ENCODE measurements at places on chromosomes 2 and 18.
A peak's percentile ranks its signal among the peaks of the same experiment; 100 is the strongest.

DNA sequence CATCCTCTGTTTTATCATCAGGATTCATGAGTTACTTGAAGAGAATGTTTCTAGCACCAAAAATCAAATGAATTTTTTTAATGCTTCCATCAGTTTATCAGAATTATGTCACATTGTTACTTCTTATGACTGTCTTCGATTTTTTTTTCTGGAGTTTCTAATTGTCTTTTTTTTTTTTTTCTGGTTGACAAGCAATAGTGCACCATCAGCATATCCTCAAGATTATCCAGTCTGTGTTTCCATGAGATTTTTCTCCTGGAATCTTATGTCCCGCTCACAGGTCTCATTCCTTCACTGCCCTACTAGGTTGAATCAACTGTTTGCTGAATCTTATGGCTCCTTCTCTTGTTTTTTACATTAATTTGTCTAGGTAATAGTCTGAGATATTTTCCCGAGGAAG is 16.0 kb downstream of the R3HDM1 start:
- no peak for DNase-seq

- DNase-seq, result peak; percentile 72
These were observed 308.6 kb upstream of the TNP1 start for GRCh38 chr2:217168496-217168895.

GRCh38 chr2:103152556-103152955 is 390.7 kb downstream of the TMEM182 start:
- no peak for DNase-seq

DNA sequence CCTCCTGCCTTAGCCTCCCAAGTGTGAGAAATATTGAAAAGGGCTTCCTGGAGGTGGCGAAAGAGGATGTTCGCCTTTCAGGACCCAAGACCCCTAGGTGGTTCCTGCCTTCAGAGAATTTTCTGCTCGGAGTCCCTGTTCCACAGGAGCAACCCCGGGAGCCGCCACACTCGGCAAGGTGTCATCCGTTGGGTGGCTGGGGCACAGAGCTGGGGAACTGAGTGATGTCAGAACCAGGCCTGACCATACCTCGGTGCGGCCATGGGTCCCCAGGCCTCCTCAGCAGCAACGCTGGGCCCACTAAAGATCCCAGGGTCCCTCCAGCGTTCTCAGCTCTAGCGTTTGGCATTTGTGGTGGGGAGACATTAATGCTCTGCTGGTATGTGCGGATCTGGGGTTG is 23.7 kb upstream of the TAF1B start:
- DNase-seq, result no peak

DNA sequence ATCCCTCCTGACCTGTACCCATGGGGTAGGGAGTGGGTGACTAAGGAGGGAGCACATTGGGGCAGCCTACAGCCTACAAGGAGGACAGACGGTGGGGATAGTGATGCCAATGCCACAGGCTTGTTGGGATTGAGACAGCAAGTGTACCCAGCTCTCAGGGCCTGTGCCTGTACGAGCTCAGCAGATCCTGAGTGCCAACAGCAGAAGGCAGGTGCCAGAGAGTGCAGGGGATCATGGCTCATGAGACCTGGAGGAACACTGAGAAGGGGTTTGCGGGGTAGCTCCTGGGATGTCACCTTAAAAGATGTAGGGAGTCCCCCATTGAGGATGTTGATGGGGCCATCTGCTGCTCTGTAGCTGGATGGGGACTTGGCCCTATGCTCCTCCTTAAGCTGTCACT is 10.3 kb upstream of the SNED1 start:
- no peak for DNase-seq

DNA sequence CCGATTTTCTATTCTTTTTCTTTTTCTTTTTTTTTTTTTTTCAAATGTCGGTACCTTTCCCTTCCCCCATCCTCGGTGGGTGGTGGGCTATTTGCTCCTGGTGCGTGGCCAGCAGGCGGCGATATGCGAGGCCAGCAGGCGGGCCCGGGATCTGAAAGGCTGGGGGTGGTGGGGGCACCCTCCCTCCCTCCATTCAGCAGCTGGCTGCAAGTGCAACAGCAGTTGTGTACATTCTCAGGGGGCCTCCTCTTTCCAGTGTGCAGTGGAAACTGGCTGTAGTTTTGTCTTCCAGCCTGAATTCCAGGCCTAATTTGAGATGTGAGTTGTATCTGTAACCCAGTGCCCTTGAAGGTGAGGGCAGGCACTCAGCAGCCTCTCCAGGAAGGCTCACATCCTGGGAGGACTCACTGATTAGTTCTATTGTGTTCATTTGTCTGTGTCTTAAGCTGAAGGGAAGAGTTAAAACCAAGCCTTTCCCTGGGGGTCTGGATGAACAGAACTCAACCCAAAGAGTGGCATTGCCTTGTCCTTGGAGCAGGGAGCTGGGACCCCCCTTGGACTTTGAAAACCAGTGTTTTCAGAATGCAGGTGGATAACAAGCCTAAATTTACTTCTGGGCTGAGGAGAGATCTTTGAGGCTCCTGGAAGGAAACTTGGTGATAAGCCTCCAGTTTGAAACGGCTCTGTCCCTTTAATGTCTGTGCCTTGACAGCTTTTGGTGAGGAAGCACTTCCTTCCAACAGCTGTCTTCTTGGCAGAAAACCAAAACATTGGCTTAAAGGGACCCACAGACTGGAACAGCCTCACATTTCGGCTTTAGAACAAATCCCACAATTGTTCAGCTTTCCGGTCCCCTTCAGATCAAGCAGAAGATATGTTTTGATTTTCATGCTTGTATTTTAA is 3.3 kb downstream of the MYCN start:
- DNase-seq, result peak; percentile 35

GRCh38 chr2:23545396-23545795 is 160.4 kb downstream of the KLHL29 start:
- peak; percentile 27 for DNase-seq

DNA sequence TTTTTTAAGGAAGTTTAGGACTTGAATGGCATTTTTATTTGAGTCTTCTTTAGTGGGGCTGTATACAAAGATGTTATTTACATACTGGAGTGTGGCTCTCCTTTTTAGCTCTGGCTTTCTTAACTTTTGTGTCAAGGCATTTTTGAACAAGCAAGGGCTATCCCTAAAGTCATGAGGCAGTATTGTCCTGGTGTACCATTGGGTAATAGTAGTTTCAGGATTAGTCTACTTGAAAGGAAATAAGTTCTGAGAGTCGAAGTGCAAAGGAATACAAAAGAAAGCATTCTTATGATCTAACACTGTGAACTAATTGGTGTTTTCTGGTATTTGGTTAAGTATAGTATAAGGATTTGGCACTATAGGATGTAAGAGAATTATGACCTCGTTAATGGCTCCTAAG is 1.9 kb upstream of the CYP27A1 start:
- no peak for DNase-seq

DNA sequence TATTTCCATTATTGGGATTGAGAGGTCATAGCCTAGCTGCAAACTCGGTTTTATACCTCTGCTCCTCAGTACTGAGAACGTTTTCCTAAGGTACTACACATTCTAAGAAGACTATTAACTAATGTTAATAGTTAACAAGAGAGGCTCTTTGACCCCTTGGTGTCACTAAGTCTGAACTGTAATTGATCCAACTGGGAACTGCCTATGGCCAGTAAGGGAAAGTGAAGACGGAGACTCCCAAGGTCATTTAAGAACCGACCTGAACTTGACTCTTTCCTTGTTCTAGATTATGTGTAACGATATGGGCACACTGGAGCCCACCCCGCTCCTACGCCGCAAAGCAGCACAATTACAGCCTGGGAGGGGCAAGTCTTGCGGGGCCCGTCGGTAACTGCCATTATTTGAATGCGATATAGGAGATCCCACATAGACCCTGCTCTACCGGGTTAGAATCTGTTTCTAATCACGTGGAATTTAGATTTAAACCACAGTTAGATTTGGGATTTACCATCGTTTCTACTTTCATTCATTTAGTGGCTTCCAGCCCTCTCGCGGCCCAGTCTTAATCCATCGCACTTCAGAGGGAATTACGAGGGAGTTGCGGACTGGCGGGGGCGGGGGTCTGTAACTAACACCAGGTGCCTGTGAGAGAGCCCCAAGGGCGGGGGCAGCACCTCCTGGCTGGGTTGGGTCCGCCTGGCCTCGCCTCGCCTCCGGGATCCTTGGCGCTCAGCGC is 84.1 kb upstream of the EPB41L3 start:
- DNase-seq, result no peak

DNA sequence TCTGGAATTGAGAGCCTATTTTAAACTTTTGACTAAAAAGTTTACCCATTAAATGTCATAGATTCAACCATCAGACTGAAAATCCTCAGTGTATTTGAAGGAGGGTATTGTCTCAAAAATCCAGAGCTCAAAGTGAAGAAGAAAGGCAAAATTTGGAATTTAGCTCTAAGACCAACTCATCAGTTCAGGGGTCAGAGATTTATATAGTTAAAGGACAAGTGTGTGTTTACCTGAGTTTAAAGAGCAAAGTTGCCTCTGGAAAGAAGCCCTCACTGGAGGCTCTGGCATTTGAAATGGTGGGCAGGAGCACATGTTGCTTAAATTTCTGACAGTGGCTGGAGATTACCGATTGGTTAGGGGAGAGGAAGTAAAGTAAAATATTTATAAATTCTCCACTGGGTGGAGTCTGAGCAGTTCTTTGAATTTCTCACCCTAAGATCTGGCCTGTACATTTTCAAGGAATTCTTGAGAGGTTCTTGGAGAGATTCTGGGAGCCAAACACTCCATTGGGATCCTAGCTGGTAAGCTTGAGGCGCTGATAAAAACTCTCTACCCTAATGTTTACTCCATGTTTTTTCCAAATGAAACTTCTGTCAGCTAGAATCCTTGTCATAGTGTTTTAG is at the start of gene KYNU:
KYNU (plus strand) TSS at position 449 of the 623 bp plus-strand sequence. CDS start 7,704 bp downstream, outside the sequence.
- DNase-seq, result no peak

DNA sequence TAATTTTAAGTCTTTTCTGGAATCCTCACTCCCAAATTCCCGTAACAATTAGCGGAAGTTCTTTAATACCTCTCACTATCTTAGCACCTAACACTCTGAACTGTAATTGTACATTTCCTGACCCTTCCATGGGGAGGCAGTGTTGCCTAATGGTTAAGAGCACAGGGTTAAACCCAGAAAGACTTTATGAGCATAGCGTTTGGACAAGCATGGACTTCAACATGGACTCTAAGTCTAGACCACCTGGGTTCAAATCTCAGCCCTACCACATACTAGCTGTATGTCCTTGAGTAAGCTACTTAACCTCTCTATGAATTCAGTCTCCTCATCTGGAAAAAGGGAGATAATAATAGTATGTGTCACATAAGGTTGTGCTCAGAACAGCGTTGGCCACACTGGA is 13.0 kb downstream of the ANTXR1 start:
- DNase-seq, result no peak

GRCh38 chr18:21663578-21663977 is 41.0 kb downstream of the ABHD3 start:
- DNase-seq, result no peak

DNA sequence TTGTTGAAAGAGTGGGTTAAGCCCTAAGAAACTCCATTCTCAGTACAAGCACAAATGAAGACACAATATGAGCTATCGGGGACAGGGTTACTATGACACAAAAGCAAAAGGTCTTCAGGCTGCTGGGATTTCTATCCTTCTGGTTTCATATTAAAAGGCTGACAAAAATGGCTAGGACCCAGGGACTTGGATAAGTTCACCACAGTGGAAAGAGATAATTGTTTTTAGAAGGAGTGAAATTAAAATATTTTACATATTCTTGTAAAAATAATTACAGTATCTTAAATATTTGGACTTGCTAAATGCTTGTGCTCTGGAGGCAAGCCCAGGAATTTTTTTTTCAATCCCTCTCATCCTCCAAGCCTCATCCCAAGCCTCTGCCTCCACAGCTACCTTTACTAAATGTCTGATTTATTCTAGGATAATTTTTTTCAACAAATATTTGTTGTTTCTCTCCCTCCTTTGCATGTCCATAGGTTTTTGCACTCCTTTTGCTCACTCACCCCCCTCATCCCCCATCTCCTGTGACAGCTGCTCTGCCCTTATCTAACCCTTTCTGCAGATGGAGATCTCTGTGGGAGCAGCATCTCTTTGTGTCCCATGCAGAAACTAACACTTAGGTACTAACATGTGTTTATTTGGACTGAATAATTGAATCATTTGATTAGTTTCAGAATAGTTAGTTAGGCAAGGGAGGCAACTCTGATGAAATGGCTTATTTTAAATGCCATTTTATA is 47.8 kb upstream of the NABP1 start:
- DNase-seq, result no peak

- DNase-seq, result no peak
These were observed 15.8 kb downstream of the NABP1 start for GRCh38 chr2:191693778-191694177.

All from G401 (cell line).